ENCODE measurements at places on chromosomes 7 and 10.

DNA sequence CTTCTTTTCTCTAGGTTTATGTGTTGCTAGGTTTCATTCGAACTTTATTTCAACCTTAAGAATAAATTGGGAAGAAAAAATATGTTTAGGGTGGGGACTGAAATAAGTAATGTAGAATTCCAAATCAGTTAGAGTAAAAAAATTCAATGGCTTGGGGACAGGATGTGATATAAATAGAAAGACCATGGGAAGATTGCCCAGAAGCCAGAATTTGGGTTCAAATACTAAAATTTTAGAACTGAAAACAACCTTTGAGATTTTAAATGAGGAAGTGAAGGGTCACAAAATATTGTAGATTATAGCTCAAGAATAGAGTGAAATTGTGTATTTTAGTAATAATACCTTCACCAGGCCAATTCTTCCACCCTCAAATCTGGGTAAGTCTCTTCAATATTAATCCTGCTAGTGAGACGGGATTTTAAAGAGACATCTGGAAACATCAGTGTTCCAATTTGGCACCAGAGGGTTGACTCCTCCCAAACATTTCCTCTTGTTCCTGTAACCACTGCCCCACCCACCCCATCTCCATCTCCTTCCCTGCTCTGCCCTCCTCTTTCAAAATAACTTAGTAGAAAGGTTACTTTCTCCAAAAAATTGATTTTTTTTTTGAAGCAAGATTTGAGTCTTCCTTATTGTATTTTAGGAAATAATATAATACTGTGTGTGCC lies 51.3 kb upstream of the FAM3C start:
- DNase-seq = no peak

- no peak for DNase-seq
Measured at GRCh38 chr10:110265573-110266193, 39.0 kb downstream of the SMNDC1 start.

DNA sequence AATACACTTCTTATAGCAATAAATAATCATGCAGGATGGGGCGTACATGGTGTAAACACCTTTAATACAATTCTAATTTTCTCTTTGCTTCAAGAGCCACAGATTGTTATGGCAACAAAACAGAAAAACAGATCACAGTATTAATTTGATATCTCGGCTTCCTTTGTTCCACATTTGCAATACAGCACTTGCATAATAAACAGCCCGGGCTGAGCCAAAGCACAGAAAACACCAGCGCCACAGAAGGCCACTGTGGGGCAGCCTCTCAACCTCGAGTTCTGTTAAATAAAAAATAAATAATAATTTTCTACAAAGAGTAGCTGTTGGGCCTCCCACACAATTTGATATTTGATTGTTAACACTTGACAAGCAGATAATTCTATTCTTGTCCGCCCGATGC lies 255.9 kb downstream of the USP6NL start:
- no peak for DNase-seq

DNA sequence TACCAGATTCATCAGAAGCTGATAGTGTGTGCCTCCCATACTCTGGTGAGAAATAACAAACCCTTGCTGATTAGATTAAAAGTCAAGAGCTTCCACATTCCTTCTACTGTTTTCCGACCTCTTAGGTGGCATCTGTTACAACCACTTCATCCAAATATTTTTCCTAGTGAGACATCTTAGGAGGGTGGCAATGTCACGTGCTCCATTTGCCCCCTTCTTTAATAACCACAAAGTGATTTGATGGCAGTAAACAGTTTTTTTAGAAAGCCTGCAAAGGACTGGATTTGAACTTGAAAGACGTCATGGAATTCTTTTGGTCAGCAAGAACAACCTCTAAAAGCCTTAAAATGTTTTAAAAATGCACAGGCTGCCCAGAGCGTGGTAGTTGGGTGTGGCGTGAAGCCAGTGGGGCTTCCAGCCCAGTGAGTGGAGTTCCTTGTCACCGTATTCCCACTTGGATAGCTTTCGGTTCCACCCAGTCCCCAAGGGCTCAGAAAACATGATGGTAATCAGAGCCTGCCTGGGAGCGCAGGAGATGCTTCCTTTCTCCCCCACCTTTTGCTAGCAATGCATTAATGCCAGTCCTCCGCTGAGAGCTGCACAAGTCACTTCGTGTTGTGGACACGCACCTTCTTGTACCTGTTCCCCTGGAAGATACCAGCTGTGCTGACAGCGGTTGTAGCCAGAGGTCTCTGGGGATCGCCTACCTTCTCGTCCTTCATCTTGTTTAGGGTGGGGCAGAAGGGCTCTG lies 256.4 kb downstream of the KIAA1217 start:
- DNase-seq = no peak

- DNase-seq = no peak
Measured at GRCh38 chr7:151094675-151095074, 8.4 kb downstream of the AGAP3 start.

- DNase-seq = no peak
Measured at GRCh38 chr7:120402801-120403200, 129.8 kb downstream of the KCND2 start.

- DNase-seq = no peak
Measured at GRCh38 chr7:40105879-40106473, 28.4 kb downstream of the MPLKIP start.

- no peak for DNase-seq
Measured at GRCh38 chr7:148967602-148968001, 60.7 kb downstream of the PDIA4 start.

DNA sequence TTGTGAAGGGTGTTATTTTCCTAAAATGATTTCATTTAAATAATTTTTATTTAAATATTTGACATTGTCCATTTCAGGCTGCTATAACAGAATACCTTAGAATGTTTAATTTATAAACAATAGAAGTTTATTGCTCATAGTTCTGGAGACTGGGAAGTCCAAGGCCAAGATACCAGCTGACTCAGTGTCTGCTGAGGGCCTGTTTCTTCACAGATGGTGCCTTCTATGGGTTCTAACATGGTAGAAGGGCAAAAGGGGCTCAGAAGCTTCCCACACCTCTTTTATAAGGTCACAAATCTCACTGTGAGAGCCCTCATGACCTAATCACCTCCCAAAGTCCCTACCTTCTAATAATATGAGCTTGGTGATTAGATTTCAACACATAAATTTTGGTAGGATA lies 50.7 kb downstream of the MTURN start:
- no peak for DNase-seq

DNA sequence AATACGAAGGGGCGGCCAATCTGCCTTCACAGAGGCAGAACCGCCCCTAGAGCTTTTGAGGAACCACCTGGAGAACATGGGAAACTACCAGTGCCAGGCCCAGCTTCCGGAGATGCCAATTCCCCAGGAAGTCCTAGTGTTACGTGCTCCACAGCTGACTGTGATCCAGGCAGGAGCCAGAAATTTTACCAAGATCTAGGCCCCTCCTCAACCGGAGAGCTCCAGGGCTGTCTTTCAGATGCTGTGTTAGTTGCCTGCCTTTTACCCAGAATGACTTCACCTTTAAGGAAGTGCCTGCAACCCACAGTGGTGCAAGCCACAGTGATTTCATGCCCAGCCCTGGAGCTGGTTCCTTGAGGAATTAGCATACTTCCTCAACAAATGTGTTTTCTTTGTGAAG lies 62.9 kb downstream of the ELMO1 start:
- DNase-seq = no peak

DNA sequence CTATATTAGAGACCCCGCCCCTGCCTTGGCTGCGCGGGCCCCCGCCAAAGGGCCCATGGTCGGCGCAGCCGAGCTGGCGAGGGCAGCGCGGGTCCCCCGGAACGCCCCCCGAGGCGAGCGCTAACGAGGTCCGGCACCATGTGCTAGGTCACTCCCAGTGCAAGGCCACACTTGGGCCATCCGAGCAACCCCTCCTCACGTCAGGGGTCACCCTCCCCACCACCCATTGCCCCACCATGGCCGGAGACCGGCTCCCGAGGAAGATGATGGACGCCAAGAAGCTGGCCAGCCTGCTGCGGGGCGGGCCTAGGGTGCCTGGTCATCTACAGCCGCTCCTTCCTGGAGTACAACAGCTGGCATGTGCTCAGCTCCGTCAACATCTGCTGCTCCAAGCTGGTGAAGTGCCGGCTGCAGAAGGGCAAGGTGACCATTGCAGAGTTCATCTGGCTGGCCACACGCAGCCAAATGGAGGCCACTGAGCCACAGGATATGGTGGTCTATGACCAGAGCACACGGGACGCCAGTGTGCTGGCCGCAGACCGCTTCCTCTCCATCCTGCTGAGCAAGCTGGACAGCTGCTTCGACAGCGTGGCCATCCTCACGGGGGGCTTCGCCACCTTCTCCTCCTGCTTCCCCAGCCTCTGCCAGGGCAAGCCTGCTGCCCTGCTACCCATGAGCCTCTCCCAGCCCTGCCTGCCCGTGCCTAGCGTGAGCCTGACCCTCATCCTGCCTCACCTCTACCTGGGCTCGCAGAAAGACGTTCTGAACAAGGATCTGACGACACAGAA lies 12.4 kb upstream of the SEC24C start:
- no peak for DNase-seq

DNA sequence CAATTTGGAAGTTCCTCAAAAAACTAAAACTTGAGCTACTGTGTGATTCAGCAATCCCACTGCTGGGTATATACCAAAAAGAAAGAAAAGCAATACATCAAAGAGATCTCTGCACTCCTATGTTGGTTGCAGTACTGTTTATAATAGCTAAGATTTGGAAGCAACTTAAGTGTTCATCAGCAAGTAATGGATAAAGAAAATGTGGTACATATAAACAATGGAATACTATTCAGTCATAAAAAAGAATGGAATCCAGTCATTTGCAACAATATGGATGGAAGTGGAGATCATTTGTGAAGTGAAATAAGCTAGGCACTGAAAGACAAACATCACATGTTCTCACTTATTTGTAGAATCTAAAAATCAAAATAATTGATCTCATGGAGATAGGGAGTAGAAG lies 16.5 kb upstream of the IMMP2L start:
- DNase-seq = no peak

- DNase-seq = peak; percentile 92
Measured at GRCh38 chr10:31650010-31650409, 278.6 kb downstream of the ARHGAP12 start.

DNA sequence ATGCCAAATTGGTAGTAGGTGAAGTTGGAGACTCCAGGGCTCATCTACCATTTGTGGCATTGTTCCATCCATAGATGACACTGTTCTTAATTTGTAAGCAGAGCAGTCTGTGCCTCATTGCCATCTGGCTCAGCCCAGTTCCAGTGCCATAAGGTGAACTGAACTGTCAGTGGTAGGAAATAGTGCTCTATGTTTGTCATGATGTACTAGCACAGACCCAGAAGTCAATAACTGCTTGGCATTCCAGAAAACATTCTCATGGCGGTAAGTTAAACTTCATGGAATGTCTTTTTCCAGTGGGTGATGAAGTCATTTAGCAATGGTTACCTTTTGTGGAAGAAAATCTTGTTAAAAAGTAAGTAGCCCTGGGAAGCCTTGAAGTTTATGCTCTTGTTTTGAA lies 302.7 kb downstream of the SUGCT start:
- DNase-seq = peak; percentile 87

GRCh38 chr7:41637049-41637448 lies 65.8 kb downstream of the INHBA start:
- no peak for DNase-seq

DNA sequence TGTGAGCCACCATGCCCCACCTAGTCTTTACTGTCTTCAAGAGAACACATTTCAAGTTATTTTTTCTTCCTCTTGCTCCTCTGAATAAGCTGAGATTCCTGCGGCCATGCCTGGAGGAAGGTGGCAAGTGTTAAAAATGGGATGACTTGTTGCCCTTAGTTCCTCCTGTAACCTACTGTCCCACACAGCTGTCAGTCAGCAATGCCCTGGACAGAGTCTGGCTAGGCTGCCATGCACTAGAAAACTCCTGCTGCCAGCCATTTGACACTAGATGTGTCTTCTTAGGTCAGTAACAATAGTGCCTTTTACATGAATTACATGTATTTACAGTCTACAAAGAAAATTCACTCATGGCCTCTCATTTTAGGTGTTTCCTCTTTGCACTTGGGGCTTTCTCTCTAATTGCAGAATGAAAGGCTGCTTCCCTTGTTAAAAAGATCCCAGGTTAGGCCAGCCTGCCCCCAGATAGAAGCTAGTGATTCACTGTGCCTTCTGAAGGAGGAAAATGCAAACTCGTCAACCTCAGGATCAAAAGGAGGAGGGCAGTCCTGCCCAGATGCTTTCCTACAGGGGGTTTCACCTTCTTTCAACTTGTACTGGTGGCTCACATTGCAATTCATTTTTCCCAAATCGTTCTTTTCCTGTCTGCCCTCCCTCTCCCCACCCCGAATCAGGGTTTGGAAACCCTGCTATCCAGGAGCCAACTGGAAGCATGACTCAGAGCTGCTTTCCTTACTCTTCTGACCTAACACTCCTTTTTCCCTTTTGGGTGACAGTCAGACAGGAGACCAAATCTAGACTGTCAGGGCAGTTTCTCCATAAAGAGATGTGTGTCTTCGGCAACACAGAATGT lies 136.6 kb downstream of the SPAG6 start:
- DNase-seq = peak; percentile 25

GRCh38 chr10:84005403-84005802 lies 133.9 kb upstream of the GHITM start:
- no peak for DNase-seq

GRCh38 chr7:115572111-115572510 lies 458.5 kb downstream of the TFEC start:
- DNase-seq = no peak

DNA sequence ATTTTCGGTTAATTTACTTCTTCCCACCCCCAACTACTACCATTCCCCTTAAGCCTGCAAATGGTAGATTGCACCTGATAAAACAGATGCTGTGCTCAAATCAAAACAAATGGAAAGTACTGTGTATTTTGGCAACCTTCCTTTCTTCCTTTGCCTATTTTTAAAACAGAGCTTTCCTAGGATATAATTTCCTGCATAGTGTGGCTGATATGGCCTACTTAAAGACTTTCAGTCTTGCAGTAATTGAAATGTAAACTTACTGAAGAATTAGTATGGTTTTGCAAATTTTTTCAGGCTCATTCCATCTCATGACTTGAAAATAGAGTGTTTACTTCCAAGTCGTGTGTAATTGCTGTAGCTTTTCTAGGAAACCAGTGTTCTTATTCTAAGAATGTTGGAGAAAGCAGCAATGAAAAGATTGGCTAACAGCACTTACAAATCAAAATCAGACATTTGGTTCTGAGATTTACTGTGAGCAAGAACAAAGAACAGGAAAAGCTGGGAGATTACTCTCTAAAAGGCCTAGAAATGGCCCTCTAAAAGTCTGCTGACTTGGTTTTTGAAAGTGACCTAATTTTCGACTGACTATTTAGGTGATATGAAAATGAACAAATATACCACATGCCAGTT lies 52.0 kb downstream of the REEP3 start:
- peak; percentile 86 for DNase-seq

DNA sequence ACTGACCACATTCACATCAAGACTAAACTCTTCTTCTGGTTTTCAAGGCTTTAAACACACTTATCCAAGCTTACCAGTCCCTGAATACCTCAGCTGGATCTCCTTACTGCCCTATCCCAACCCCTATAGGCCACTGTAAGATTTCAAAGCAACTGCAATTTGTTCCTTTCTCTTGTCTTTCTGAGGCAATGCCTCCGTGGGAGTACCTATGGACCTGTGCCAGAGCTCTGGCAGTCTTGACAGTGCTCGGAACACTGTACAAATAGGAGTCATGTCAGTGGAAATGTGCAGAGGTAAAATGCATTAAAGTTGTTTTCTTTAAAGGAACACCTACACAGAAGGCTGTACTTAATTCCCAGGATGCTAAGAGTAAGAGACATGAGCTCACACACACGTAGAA lies 124.7 kb downstream of the CNOT4 start:
- DNase-seq = peak; percentile 70

Measured in adipocyte (in vitro differentiated cells).